ENCODE measurements at places on chromosomes 1 and 21.

DNA sequence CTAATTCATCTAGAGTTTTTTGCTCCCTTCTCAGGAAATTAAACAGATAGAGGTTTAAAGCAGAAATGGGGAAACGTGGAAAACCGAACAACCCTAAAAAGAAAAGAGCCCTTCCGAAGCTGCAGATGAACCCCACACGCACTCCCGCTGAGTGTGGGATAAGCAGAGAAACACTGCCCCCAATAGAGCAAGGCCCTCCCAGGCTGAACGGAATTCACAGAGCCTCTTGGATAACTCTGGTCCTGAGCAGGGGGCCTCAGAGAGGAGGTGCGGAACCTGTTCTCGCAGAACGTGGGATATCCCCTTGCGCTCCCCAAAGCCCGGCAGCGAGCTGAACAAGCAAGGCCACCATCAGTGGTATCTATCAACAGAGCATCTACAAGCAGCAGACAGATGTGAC, 44.9 kb downstream of the SSBP3 start:
- peak; percentile 42 for DNase-seq

GRCh38 chr1:185917646-185918045, 183.5 kb downstream of the HMCN1 start:
- DNase-seq, result no peak

DNA sequence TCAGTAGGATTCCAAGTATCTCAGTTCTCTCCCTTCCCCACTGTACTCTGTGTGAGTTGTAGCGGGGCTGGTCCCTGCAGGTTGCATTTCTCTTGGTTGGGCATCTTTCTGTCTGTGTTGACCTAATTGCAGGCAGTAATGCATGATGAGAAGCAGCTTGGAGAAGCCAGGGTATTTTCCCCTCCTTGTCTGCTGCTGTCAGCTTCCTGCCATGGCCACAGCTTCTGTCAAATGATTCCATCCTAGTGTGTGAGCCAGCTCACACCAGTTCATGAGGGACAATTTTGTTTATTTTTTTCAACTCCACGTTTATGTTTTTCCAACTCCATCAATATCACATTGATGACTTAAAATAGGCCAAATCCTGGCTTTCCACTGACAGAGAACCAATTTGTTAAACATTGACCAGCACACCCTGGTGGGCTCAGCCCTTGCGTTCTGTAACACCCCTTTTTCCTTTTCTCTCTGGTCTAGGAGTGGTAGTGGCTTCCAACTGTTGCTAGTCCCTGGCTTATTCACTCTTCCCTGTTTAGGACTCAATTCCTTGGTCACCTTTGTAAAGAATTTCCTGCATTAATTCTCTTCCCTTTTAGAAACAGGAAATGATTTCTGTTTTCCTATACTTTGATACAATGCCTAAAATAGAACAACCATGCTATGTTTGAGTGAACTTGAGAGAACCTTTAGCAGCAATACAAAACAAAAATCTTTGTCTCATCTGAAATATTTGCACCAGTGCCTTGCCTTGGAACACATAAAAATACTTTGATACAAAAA, 44.9 kb upstream of the APOBEC4 start:
- no peak for DNase-seq

GRCh38 chr1:207970329-207971233, 59.7 kb upstream of the CD34 start:
- DNase-seq, result no peak

GRCh38 chr1:43760745-43761317, 53.5 kb downstream of the ST3GAL3 start:
- no peak for DNase-seq

DNA sequence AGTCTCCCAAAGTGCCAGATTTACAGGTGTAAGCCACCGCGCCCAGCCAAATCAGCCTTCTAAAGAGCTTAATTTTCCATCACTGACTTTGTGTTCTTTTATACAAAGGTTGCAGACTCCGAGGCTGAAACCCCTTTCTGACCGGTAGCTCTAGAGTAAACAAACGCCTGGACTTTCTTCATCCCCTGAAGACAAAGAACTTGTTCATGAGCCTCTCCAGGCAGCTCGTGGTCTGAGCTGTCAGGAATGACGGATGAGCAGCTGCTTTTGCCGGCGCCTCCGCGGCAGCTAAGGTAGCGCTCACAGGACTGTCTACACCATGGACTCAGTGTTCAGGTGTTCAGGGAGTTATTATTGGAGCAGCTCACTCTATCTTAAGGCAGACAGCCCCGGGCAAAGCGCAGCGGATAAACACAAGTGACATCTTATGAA, 128.5 kb upstream of the ERRFI1 start:
- no peak for DNase-seq

DNA sequence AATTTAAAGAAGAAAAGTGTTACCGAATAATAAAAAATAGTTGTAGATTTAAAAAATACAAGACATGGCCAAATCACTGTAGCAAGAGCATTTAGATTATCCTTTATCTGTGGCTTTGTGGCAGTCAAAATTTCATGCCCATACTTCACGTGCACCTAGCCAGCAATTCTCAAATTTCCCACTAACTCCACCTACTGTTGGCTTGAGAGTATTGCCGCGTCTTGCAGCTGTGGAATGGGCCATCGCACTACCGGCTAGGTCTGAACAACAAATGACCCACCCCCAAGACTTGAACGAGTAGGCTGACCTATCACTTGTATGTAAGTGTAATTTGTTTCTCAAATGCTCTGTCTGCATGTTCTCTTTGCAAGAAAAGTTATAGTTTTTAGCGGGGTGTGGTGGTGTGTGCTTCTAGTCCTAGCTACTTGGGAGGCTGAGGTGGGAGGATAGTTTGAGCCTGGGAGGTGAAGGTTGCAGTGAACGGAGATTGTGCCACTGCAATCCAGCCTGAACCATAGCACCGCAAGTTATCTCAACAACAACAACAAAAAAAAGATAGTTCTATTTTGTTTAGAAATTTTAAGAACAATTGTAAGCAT, 4.1 kb downstream of the KRTAP13-4 start:
- DNase-seq, result no peak

GRCh38 chr1:17507915-17508314, 31.6 kb upstream of the ARHGEF10L start:
- no peak for DNase-seq

DNA sequence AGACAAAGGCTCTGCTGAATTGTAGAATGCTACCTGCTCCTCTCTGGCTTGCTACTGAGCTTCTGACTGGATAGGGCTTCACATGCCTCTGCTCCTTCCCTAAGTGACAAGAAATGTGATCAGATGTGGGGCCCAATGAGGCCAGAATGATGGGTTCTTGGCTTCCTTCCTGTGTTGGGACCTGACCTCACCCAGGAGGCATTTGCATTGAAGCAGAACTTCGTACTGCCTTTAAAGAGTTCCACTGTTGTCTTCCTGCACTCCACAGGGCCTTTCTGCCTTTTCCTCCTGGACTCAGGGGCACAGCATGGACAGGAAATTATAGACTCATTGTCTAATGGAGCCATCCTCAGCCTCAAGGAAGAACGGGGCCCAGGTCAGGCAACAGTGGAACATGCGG, 14.3 kb downstream of the ZNF670 start:
- no peak for DNase-seq

DNA sequence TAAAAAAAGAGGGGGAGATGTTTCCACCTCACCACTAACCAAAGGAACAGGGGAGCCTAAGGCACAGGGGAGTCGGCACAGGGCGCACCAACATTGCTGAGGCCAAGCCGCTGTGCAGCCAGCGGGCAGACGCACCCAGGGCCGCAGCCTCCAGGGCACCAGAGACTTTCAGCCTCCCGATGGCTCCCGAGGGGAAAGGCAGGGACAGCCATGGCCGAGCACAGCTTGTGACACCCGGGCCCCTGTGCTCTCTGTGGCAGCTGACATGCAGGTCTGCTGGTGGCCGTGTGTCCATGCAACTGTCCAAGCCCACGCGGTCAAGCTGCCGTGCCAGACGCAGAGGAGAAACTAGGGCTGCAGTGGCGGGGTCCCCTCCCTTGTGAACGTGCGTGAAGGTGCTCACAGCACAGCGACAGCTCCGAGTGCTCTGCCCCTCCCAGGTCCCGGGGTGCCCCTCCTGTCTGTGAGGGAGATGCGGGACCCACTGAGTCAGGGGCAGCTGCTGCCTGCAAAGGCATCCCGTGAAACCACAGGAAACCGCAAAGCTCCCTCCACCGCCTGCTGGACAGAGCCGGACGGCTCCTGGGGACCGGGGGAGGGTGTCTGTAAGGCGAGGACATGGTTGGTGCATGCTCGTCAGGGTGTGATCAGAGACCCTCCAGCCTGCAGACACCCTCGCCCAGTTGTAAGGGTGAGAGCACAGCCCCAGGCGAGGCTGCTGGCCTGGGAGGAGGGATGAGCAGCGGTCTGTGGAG, 2.5 kb downstream of the KRTAP10-11 start:
- no peak for DNase-seq

GRCh38 chr1:1204425-1204920, 1.9 kb downstream of the TNFRSF18 start:
- DNase-seq, result no peak

DNA sequence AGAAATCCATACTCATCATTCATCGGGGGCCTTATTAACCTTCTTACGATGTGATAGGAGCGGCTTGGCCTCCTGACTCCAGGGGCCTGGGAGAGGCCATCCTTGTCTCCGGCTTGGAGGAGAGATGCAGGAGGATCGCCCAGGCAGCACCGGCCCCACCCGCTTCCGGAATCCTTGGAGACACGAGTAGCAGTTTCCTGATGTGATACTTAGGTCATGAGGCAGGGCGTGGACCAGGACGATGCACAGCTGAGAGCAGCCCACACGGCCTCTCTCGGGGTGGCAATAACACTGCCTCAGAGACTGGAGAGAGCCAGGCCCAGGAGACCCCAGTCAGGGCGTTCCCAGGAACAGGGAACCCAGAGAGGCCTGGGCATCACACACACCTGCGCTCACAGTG, 163.6 kb upstream of the ARHGEF16 start:
- DNase-seq, result no peak

DNA sequence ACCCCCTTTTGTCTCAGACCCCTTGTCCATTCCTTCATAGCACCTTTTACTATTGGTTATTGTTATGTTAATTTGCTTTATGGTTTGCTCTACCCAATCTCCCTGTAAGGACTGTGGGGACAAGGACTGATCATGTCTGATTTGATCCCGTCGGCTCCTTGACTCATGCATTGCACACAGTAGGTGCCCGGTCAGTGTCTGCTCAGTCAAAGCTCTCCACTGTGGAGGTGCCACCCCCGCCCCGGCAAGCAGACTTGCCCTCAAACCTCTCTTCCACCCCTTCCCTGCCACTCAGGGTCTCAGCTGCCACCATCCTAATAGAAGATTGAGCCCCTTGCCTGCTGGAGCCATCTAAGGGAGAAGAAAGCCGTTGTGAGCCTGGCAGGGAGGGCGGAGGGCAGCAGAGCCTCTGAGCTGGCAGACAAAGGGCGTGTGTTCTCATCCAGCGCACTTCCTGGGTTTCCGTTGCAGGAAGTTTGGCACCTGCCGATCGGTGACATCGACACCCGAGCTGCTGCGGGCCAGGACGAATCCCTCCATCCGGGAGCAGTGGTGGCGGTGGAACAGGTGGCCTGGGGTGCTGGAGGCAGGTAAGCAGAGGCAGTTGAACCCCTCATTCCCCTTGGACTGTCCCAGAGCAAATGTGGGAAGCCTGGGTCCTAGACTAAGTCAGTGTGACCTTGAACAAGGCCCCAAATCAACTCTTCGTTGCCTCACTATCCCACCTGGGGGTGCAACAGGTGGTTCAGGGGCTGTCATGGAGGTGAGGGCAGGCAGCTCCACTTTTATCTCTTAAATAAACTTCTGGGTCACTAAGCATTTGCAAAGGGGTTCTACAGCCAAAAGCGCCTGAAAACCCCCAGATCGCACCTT, 2.2 kb upstream of the FBLIM1 start:
- DNase-seq, result no peak

- no peak for DNase-seq
These were observed 17.1 kb upstream of the AGO4 start for GRCh38 chr1:35790670-35791069.

Measured in hippocampal formation (tissue), 2 donors.